ENCODE measurements at places on chromosomes 16 and 17.

GRCh38 chr16:28093385-28093725 is 29.8 kb upstream of the GSG1L start:
- DNase-seq = no peak

- DNase-seq = no peak
Measured at GRCh38 chr16:75535901-75536300, at the start of gene CHST5. TSS of gene CHST5 (minus strand) at chr16:75536108. CDS start at chr16:75530384, 5,724 bp downstream.

DNA sequence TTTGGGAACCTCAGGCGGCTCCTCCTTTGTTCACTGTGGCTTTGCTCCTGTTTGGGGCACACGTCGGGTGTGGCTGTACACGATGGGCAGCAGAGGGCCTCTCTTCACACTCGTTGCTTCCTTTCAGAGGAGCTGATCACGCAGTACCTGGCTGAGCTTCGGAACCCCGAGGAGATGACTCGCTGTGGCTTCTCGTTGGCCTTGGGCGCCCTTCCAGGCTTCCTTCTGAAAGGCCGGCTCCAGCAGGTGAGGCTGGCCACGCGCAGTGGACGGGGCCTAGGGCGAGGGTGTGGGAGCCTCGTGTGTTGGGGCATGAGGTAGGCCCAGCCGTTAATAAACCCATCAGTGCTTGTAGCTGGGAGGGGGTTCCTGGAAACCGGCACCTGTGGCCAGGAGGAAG is 85.0 kb upstream of the ZNF750 start:
- DNase-seq = no peak

DNA sequence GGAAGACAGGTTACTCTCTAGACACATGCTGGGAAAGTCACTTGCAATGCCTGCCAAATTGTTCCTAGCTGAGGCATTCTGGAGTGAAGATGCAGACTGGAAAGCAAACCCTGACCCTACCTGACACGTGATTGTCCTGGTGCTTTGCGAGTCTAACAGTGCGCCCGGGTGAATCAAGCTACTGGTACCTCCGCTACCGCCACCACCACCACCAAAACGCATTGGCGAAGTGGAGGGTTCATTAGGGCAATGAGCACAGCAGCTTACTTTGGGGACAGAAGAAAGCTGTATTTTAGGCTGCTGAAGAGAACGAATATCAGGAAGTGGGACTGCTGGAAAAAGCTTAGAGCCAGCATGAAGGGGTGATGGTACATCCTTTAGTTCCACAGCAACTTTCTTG is 7.0 kb downstream of the MARF1 start:
- DNase-seq = no peak

DNA sequence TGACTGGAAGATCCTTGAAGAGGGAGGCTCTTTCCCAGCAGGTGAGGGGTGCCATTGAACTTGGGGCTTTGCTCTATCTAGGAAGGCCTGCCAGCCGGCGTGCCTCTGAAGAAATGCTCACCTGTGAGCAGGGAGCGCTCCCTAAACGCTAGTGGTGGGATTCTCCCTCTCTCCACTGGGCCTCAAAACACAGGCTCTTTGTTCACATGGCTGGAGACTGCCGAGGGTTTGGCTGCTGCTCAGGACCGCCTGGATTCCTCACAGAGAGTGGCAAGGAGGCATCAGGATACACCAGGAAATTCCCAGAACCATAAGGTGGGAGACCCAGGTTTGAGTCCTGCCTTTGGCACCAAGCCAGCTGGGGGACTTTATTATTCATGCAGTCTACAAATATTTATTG is 17.6 kb upstream of the TMEM11 start:
- DNase-seq = no peak

DNA sequence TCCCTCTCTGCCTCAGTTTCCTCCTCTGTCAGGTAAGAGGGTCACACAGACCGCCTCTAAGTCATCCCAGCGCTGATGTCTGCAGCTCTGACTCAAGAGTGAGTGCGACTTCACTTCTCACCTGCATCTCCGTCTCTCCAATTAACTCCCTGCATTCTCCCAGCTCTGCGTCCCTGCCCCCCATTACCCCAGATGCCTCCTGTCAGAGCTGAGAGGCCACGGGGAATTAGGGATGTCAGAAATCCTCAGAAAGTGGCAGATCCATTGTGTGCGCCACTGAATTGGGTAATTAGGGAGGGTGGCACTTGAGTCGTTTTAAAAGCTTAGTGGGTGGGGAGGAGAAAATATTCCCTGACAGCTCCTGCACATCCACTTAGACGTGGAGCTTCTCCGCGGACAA is 885.4 kb upstream of the EEF2KMT start:
- no peak for DNase-seq

- no peak for DNase-seq
Measured at GRCh38 chr16:1493746-1494094, 560 bp downstream of the TELO2 start.

- DNase-seq = no peak
Measured at GRCh38 chr17:10618202-10618635, 38.9 kb downstream of the MYH3 start.

DNA sequence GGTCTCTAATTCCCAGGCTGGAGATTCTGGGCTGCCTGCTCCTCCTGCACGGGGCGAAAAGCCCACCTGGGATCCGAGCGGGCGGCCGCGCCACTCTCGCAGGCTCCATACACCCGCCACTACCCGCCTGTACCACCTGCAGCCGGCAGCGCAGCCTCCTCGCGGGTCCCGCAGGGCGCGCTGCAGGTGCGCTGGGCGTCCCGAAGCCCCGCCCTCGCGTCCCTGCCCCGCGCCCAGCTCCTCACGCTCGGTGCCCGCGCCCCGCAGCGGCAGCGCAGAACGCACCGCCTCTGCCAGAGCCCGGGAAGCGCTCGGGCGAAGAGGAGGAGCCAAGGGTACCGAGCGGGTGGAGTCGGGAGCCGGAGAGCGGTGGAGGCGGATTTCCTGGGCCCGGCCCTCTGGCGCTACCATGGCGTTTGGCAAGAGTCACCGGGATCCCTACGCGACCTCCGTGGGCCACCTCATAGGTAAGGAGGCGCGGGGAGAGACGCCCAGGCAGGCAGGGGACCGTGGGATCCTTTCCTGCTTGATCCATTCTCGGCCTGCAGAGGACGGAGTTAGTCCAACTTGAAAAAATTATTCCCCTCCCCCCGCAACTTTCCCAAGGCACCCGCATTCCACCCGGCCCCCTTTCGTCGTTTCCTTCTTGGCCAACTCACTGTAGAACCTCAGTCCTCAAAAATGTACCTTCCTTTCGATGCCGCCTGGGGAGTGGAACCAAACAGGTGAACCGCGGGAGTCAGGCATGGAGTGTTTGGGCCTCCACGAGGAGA is at the start of gene TOM1L1:
Gene TOM1L1 (plus strand): TSS at position 396 of the 773 bp plus-strand sequence. CDS start 14 bp downstream, at position 410.
- no peak for DNase-seq

GRCh38 chr17:57289613-57290012 is 33.3 kb downstream of the MSI2 start:
- DNase-seq = no peak

DNA sequence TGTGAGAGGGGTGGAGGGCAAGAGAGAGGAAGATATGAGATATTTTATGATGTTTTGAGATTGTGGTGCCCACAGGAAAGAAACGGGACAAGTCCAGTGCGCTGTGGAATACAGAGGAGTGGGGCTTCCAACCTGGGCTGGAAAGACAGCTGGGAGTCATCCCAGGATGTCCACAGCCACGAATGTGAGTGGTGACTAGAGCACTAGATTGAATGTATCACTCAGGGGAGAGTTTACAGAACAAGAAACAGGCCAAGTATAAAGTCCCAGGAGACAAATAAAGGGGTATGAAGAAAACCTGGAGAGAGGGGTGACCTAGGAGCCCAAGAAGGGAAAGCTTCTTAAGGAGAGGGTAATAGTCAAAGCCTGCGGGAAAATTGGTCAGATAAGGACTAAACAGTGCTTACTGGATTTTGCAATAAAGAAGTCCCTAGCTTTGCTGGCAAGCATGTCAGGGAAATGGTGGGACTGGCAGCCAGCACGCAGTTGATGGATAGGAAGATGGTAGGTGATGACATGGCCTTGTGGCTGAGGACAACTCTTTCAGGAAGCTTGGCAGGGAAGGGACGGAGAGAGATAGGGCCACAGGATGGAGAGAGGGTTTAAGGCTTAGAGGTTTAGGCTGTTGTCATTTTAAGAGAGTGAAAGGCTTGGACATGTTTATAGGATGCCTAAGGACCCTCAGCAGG is 114.5 kb downstream of the AXIN2 start:
- DNase-seq = no peak

GRCh38 chr16:86041215-86041614 is 142.3 kb downstream of the IRF8 start:
- no peak for DNase-seq

DNA sequence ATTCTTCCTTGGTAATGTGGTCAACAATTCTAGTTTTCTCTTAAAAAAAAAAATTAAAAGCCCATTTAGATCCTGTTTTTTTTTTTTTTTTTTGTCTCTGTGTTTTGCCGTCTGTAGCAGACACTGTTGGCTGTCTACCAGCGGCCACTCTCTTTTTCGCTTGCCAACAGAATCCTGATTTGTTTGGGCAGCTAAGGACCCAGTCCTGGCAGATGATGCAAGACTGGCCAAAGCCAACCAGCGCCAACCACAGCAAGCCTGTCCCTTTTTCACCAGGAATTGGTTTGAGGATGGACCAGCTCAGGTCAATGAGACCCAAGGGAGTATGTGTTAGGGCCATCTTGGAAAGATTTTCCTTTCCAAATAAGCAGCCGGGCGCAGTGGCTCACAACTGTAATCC is 28.2 kb downstream of the ST3GAL2 start:
- no peak for DNase-seq
